ENCODE measurements at places on chromosomes 1 and 21. TPM values are rescaled to one million over a fixed set of nuclear protein-coding genes. Genes with fewer than 3 reads are reported as not detected.

DNA sequence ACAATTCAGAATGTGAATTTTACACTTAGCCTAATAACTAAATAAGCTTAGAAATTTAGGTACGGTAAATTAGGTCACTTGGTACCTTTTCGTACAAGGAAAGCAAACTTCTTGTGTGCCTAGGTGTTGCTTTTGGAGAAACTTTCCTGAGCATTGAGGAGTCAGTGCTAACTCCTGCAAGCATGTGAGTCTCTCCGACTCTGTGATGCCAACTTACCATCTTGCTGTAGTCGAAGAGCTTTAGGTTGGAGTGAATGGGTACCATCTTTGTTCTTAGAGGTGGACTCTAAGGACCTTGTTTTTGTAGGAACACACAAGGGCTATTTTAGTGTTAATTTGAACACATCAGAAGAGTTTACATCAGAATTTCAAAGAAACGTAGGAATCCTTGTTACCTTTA, 688.9 kb downstream of the USP25 start:
- no peak for DNase-seq

LCK gene
- 4.3 TPM for total RNA-seq

DNA sequence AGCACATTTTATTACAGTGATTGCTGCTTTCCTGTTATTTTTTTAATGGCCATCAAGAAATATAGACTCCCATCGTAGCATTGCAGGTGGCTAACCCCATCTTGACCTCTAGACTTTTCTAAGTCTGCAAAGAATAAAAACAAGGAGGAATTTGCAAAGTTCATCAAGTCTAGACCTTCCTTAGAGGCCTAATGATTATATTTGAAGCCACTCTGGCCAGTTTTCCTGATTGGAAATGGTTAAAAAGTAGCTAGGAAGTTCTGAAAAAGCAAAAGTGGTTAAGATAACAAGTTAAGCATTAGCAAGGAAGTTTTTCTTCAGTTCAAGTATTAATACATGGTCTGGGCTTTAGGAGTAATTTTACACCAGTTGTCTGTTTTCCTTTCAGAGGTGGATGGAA, 16.7 kb upstream of the KCNJ15 start:
- no peak for DNase-seq

OR2L3 gene
- not detected for total RNA-seq

DNA sequence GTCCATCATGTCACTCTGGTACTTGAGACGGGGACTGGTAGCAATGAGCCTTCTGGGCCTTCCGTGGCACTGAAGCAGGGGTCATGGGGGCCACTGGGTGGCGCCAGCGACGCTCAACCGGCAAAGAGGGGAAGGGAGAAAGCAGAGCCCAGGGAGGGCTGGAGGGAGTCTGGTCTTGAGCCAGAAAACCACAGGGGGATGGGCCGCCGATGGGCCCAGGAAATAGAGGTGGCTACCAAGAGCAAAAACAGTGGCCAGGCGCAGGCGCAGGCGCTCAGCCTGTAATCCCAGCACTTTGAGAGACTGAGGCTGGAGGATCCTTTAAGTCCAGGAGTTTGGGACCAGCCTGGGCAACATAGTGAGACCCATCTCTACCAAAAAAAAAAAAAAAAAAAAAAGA, 21.8 kb downstream of the EXOC8 start:
- peak; percentile 68 for DNase-seq

GRCh38 chr1:93448983-93449804, 1.3 kb downstream of the FNBP1L start:
- DNase-seq, result peak; percentile 58

S100A8 gene
- 0.29 TPM for total RNA-seq

DNA sequence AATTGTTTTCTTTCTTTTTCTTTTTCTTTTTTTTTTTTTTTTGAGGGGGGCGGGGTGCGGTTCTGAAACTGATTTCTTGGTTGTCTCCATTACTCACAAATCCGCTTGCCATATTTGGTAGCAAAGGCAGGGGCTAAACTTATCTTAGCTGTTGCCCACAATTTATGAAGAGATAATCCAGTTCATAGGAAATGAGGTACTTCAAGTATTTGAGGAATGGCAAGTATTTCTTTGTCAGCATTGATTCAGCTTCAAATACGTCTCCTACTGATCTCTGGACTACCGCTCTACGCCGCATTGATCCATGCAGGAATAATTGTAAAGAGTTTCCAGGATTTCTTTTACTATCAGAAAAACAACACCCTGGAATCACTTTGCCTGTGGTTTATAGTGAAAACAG, 289.2 kb upstream of the DPYD start:
- peak; percentile 13 for DNase-seq

GRCh38 chr1:234072793-234073192, 168.3 kb downstream of the SLC35F3 start:
- DNase-seq, result no peak

DNA sequence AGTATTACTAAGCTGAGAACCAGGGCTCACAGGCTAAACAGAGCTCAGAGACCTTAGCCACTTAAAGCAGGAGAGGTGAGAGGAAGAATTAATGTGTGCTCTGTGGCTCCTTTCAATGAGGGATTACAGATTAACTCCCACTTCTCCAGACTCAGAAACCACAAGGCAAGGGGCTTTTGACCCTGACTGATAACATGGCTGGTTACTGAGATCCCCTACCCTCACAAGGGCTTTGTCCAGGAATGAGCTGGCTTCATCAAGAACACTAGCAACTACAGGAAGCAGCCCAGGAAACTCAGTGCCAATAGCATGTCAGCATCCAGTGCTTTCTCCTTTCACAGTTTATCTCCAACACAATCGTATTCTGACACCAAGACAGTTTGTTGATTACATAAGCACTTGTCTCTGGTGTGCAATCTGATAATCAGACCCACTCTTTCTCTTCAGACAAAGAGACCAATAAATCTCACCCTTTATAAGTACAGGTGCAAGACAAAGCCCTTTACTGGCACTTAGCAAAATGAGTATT, 38.8 kb downstream of the ERI3 start:
- no peak for DNase-seq

TRNAU1AP gene
- total RNA-seq, result 19.6 TPM

All from PC-3 (cell line).